ENCODE measurements at places on chromosomes 1 and 21. TPM values are rescaled to one million over a fixed set of nuclear protein-coding genes. Genes with fewer than 3 reads are reported as not detected.

HJV gene
- total RNA-seq = 0.32 TPM

GRCh38 chr1:36855699-36856494 lies 178.4 kb downstream of the GRIK3 start:
- DNase-seq = peak; percentile 21

- peak; percentile 66 for DNase-seq
Observed at GRCh38 chr21:16563795-16564194, 834.0 kb downstream of the USP25 start.

GRCh38 chr21:28253961-28254360 lies 738.7 kb downstream of the LTN1 start:
- DNase-seq = no peak

GRCh38 chr1:162279136-162279498 lies 97.5 kb downstream of the SPATA46 start:
- no peak for DNase-seq

DNA sequence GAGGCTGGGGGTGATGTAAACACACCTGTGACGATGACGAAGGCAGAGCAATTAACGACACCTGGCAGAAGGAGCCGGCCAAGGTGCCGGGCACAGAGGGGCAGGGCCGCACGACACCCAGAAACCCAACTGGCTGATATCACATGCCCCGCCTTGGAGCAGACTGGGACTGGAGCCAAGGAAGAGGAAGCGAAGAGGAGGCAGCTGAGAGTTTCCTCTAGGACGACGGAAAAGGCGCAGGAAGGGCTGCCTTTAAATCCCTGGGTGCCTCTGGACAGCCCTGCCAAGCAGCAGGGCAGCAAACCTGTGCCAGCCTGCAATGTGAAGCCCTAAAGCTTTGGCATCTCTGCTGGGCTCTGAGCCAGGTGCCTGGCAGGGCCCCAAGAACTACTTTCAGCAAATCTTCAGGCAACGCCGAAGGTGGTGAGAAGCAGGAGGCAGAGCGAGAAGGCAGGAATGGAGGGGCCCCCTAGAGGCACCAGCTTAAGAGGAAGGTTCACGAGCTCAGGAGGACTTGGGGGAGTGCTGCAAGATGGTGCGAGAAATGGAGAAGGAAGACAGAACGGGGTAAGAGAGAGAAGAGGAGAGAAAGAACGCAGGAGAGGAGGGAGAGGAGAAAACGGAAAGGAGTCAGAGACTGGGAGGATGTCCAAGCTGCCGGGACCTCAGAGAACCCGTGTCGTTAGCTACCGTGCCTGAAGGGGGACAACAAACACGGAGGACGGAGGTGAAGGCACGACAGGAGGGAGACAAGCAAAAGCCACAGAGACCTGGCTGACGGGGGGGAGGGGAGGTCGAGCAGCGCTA lies 25.3 kb upstream of the PEF1 start:
- DNase-seq = no peak

DNA sequence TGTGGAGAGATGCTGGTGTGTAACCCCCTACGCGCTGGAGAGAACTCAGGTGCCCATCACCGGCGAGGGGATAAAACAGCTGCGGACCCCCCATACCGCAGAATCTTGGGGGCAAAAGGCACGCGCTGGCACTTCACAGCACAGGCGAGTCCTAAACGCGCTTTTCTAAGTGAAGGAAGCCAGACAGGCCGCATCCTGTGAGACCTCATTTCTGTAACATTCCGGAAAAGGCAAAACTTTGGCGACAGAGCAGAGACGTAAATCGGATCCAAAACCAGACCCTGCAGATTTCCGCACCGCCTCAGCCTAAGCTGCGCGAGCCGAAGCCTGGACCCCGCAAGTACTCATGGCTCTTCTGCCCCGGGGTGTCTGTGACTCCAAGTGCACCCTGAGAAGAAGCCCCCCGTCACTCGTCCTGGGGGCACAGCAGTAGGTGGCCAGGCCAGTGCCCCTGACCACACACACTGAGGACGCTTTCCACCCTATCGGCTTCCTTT lies 60.9 kb downstream of the SLX9 start:
- no peak for DNase-seq
